COR-L47 (cell line): ENCODE measurements at places on chromosomes 11 and 22.
A peak's percentile ranks its signal among the peaks of the same experiment; 100 is the strongest.

DNA sequence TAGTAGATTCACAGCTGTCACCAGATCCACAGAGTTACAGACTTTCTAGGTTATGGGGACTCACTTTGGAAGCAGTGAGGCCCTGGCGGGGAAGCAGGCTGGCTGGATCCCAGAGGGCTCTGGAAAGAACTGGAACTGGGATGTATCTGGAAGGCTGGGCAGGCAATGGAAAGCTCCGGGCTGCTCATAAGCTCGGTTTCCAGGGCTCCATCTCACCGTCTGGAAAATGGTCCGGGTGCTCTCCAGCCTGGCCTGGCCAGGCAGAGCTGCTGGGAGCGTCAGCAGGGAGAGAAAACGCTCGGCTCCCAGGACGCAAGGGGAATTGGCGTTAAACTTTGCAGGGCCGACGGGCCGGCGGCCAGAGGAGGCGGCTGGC lies 335 bp upstream of the SEZ6L start:
- DNase-seq, result peak; percentile 11

DNA sequence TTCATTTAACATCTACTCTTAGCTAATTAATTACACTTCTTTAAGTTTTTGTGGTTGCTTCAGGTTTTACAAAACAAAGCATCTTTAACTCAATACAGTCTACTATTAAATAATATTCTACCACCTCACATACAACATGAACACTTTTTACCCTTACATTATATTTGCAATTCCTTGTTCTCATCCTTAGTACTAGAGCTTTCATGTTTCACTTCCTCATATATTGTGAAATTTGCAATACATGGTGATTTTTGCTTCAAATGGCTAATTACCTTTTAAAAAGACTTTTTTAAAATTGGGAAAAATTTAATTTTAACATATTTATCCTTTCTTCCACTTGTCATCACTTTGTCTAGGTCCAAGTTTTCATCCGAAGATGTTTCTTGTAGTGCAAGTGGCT lies 37.5 kb downstream of the RSF1 start:
- no peak for DNase-seq

GRCh38 chr22:48303369-48303725 lies 1524.3 kb downstream of the BRD1 start:
- DNase-seq, result no peak

DNA sequence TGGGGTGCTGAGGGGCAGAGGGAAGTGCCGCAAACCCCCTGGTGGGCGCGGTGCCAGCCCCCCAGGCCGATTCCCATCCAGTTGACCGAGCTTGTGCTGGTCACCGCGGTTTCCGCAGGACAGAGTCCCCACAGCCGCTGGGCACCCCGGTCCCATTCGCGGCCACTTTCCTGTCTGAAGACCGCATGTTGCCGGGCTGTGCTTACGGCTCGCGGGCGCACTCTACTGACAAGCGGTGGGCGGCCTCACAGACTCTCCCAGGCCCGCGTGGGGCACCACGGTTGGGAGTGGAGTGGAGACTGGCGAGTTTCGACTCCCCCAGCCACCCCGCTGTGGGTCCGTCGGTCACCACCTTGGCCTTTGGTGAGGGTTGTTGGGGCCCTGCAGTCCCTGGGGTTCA lies 648 bp upstream of the H19 start:
- DNase-seq, result no peak

GRCh38 chr11:100646545-100646944 lies 40.5 kb upstream of the ARHGAP42 start:
- DNase-seq, result no peak
